Spinal cord (tissue), 10 donors: ENCODE measurements at places on chromosomes 12 and 14. TPM values are rescaled to one million over a fixed set of nuclear protein-coding genes. Genes with fewer than 3 reads are reported as not detected.
A peak's percentile ranks its signal among the peaks of the same experiment; 100 is the strongest.

- H3K27ac ChIP-seq, result no peak overlapping the region
- DNase-seq, result no peak
- no peaks in the 10 kb centered on the region for H3K27me3 ChIP-seq
- H3K4me1 ChIP-seq, result no peaks in the 10 kb centered on the region
Measured at GRCh38 chr14:66782853-66783252, 274.9 kb downstream of the GPHN start.

The MAP1LC3B2 gene
- 18.2 TPM for polyA plus RNA-seq

DNA sequence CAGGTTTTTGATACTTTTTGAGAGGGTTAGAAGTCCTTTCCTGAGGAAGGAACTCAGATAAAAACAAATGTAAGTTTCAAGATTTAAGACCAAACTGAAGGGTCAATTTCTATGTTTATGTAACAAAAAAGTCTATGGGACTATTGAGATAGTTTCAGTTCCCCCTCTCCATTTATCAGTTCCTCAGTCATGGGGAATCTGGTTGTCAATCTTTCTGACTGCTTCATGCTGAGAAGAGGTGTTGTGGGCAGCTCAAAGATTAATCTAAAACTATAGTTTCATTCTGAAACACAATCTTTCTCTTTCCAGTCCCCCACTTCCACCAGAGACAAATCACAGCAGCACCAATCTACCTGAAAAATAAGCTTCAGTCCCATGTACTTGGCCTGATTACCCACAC, 93.7 kb downstream of the KCNMB4 start:
- no peak overlapping the region for H3K27ac ChIP-seq
- no peak for DNase-seq
- H3K4me3 ChIP-seq, result no peak overlapping the region
- no peaks in the 10 kb centered on the region for H3K36me3 ChIP-seq

- no peak for DNase-seq
- H3K4me3 ChIP-seq, result no peak overlapping the region
- peak overlapping the region; percentile 70 for H3K27ac ChIP-seq
- H3K27me3 ChIP-seq, result no peaks in the 10 kb centered on the region
- peaks cover 69% of the 10 kb centered on the region for H3K4me1 ChIP-seq
- peaks cover 10% of the 10 kb centered on the region for H3K36me3 ChIP-seq
Measured at GRCh38 chr14:69716478-69717187, 50.3 kb upstream of the SRSF5 start.

The ACOT2 gene
- 35.1 TPM for polyA plus RNA-seq
